ENCODE measurements at places on chromosomes 12 and 14. TPM values are rescaled to one million over a fixed set of nuclear protein-coding genes. Genes with fewer than 3 reads are reported as not detected.

The POTEM gene
- total RNA-seq, result not detected

- H3K27ac ChIP-seq, result no peak overlapping the region
- DNase-seq, result no peak
- no peaks in the 10 kb centered on the region for H3K4me1 ChIP-seq
- H3K27me3 ChIP-seq, result no peaks in the 10 kb centered on the region
- no peaks in the 10 kb centered on the region for H3K36me3 ChIP-seq
Measured at GRCh38 chr12:76583301-76583700, 23.7 kb upstream of the OSBPL8 start.

The NXPH4 gene
- 1.2 TPM for total RNA-seq

- H3K27me3 ChIP-seq, result no peaks in the 10 kb centered on the region
- DNase-seq, result no peak
- no peak overlapping the region for H3K4me3 ChIP-seq
- H3K27ac ChIP-seq, result no peak overlapping the region
Measured at GRCh38 chr14:81028461-81028860, 73.0 kb downstream of the TSHR start.

GRCh38 chr12:57775563-57776246, 3.3 kb downstream of the EEF1AKMT3 start:
- peaks cover 17% of the 10 kb centered on the region for H3K4me1 ChIP-seq
- no peaks in the 10 kb centered on the region for H3K27me3 ChIP-seq
- no peak overlapping the region for H3K27ac ChIP-seq
- H3K4me3 ChIP-seq, result no peak overlapping the region
- no peak for DNase-seq
- H3K36me3 ChIP-seq, result peaks cover 20% of the 10 kb centered on the region

GRCh38 chr12:125169870-125170269, 104.6 kb downstream of the AACS start:
- no peak overlapping the region for H3K27ac ChIP-seq
- H3K27me3 ChIP-seq, result peaks cover 8% of the 10 kb centered on the region
- peak; percentile 35 for DNase-seq
- peaks cover 11% of the 10 kb centered on the region for H3K4me1 ChIP-seq
- no peaks in the 10 kb centered on the region for H3K36me3 ChIP-seq

The SERPINA9 gene
- not detected for total RNA-seq

The LRFN5 gene
- 10.0 TPM for total RNA-seq

GRCh38 chr12:4324366-4324765, 3.4 kb downstream of the TIGAR start:
- H3K4me3 ChIP-seq, result no peak overlapping the region
- DNase-seq, result no peak
- no peaks in the 10 kb centered on the region for H3K36me3 ChIP-seq
- no peak overlapping the region for H3K27ac ChIP-seq

The SYCP3 gene
- total RNA-seq, result 0.13 TPM

The TPH2 gene
- not detected for total RNA-seq

All from muscle of leg (tissue), 16 donors.